CD4-positive, alpha-beta T cell treated with Interleukin-6 at 100 ng/mL for 8 hours (primary cell): ENCODE measurements at places on chromosomes 3 and 15.

- no peak for DNase-seq
Measured at GRCh38 chr3:119631516-119631915, 28.9 kb downstream of the POPDC2 start.

GRCh38 chr3:71206305-71207165 lies 377.0 kb downstream of the FOXP1 start:
- DNase-seq, result no peak

DNA sequence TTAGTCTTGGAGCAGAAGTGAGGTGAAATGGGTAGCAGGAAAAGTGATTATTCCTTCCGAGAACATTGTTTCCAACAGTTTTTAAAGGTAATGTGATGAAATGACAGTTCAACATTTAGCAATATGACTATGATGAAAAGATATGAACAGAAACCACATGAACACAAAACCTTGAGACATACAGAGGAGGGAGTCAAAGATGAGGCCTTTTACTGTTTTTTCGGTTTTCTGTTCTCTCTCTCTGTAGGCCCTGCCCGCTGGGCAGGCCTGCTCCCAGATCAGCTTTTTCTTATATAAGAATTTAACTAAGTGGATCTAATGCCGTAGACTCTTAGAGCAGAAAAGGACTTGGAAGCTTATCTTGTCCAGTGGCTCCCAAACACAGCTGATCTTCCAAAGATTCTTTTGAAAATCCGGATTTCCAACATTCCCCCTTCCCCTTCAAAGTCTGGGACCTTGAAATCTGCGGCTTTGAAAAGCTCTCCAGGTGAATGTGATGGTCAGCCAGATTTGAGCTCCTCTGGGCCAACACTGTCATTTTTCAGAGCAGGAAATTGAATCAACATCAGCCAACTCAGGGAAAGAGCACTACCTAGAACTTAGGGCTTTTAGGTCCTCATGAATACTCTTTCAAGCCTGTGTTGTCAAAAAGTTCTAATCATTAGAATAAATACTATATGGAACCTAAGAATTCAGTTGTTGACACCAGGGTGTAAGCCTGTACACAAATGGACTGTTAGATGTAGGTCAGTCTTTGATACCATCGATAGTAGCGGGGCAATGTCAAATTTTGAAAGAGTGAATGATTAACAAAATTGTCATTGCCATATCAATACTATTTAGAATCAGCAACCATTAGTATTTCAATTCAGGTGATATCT lies 372.7 kb downstream of the SHQ1 start:
- no peak for DNase-seq

DNA sequence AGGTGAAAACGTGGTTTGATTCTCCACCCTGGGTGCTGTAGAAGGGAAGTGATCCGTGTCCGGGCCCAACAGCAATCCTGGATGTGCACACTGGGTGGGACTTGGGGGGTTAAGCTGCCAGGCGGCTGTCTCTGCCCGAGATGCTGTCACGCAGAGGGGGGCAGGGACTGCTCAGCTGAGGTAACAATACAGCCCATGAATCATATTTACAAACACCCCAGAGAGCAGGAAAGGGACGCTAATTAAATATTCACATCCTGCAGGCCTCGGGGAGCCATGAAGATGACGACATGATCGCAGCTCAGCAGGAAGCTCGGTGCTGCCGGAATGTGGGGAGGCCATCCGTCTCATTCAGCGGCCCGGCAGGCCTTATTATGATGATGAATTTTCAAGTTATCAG lies 17.9 kb upstream of the CRABP1 start:
- DNase-seq, result no peak

DNA sequence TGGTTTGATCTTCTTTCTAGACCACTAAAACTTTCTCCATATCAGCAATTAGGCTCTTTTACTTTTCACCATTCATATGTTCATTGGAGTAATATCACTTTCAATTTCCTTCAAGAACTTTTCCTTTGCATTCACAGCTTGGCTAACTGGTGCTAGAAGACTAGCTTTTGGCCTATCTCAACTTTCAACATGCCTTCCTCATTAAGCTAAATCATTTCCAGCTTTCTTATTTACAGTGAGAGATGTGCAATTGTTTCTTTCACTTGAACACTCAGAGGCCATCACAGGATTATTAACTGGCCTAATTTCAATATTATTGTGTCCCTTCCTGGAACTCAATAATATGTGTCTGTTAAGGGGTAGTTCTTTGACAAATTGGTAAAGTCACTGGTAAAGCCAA lies 42.8 kb upstream of the PLOD2 start:
- DNase-seq, result no peak

GRCh38 chr15:27043770-27044169 lies 72.8 kb downstream of the GABRG3 start:
- DNase-seq, result no peak

DNA sequence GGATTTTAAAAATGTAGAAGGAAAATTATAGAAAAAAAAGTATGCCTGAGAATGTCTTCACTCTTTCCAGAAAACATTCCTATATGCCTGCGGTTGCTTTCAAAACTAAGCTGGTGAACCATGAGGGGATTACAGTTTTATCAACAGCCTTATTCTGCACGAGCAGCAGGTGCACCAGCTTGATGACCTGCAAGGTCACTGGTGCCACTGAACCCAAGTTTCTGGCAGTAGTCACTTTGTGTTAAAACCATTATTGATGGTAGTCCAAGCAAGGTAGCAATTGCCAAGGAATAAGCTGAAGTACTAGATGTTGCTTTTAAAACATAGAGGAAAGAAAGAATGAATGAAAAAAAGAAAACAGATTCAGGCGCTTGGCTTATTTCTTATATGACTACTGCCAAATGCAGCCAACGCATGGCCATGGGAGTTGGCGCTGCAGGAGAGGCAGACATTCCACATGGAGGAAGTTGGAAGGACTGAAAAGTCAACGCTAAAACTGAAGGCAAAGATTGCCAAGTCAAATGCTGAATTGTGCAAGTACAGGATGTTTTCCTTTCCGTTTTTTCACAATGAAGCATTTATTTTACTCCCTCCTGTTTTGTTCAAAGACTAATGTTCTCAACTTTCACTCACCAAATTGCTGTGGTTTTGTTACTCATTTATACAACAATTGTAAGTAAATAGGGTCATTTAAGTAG lies 601.4 kb downstream of the CADM2 start:
- DNase-seq, result no peak

GRCh38 chr15:39792025-39792843 lies 9.6 kb upstream of the FSIP1 start:
- DNase-seq, result no peak

- DNase-seq, result no peak
Measured at GRCh38 chr15:101458158-101458900, 31.2 kb downstream of the PCSK6 start.

DNA sequence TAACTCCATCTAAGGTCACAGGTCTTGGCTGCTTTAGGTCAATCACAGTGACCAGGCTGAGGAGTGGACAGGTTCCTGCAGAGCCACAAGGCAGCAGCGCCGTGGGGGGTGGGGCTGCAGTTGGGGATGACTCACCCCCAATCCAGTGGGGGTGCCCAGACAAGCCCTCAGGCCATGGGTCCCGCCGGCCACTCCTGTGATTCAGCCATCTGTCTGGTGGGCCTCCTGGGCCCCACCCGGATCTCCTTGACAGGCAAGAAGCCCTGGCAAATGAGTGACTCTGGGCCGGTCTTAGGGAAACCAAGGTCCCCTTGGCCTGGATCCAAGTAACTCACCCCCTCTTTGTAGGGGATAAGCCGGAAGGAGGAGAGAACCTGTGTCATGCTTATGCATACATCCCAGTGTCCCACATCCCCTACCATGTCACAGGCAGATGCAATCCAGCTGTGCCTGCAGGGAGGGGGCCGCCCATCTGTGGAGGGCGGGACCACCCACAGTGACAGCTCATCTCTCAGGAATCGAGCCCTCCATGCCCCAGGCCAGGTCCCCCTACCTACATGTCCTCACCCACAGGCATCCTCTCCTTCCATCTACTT lies 495 bp upstream of the COL7A1 start:
- no peak for DNase-seq

GRCh38 chr3:194270627-194271459 lies 80.3 kb downstream of the CPN2 start:
- no peak for DNase-seq

DNA sequence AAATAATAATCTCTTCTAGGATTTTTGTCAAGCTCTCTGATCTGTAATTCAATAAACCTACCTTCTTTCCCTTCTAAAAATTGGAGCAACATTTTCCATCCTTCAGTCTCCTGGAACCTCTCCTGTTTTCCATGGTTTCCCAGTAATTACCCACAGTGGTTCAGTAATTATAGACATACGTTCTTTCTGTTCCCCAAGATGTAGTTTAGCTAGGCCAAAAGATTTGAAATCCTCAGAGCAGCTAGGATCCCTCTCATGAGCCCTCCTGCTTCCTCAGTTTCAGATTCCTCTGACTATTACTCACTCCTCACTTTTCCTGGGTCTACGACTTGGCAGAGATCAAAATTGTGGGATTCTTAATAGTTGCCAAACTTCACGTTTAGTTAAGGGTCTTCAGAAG lies 76.9 kb upstream of the IGSF10 start:
- no peak for DNase-seq

DNA sequence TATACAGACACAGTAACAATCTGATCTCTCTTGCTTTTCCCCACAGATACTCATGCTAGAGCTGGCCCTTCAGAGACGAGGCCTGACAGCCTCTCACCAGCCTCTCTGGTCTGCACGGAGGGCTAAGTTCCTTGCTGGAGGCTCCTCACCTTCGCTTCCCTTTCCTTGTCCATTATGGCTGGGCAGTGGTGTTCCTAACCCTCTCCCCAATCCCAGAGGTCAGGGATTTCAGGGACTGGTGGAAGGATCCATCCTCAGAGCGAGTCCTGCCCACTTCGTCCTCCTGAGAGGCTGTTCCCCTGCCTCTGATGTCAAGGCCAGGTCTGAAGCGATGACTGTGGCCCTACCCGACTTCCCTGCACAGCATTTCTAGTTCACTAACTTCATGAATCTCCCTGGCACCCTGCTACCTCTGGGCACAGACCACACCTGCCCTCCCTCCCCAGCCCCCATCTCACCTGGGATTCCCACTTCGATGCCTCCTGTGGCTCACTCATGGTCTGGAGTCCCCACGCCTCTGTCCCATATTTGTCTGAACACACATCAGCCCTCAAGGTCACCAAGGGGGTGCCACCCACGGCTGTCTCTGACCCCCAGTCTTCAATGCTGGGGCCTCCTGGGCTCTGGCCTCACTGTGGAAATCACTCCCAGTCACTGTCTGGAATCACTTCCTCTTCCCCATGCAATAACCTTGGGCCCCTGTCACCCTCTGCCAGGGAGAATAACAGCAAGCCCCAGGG lies 124.9 kb upstream of the PRR20G start:
- no peak for DNase-seq

DNA sequence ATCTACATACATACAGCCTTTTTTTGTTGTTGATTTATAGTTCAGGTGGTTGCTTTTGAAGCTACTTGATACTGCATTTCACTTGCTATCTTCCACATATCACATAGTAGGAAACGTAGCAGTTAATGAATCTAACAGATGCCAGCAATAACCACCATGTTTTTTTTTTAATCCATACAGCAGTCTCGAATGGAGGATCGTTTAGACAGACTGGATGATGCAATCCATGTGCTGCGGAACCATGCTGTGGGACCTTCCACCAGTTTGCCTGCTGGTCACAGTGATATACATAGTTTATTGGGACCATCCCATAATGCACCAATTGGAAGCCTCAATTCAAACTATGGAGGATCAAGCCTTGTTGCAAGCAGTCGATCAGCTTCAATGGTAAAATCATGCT lies 123.2 kb upstream of the CGNL1 start:
- no peak for DNase-seq

DNA sequence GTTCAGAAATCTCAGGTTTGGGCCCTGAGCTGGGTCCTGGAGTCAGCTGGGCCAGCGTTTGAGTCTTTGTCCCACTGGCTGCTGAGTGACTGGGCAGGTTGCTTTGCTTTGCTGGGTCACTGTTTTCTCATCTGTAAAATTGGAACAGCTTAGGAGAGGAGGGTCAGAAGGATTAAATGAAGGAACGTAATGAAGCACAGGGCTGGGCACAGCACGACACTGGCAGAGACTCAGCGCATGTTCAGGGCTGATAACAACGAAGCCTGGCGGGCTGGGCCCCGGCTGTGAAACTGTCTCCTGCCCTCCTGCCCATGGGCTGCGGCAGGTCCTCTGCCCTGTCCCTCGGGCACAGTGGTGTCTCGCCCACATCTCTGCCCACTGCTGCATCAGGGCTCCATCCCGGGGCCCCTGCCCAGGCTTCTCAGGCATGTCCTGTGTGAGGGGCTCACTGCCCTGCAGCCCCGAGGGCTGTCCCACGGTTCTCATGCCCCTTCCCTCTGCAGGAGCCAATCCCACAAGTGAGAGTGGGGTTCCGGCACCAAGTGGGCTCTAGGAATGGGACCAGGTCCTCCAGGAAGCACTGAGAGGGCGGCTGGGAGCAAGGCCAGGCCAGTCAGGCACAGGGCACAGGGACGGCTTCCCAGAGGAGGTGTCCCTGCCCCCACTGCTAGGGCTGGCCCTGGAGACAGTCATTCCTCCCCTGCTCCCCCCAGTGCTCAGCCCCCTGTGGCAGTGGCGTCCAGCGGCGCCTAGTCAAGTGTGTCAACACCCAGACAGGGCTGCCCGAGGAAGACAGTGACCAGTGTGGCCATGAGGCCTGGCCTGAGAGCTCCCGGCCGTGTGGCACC lies 88.0 kb downstream of the TBC1D2B start:
- no peak for DNase-seq

DNA sequence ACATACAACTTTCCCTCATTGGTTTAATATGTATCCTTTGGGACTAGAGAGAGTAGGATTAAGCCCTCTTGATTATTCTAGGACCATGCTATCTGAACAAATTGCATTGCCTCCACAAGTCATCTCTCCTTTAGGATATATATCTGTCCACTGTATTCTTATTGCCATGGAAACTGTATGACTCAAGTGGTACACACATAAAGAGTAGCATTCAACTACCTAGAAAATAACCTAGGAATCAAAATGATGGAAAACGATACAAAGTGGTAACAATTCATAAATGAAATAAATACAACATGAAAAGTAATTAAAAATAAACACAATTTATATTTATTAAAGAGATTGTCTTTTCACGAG lies 212.1 kb upstream of the P2RY1 start:
- no peak for DNase-seq

DNA sequence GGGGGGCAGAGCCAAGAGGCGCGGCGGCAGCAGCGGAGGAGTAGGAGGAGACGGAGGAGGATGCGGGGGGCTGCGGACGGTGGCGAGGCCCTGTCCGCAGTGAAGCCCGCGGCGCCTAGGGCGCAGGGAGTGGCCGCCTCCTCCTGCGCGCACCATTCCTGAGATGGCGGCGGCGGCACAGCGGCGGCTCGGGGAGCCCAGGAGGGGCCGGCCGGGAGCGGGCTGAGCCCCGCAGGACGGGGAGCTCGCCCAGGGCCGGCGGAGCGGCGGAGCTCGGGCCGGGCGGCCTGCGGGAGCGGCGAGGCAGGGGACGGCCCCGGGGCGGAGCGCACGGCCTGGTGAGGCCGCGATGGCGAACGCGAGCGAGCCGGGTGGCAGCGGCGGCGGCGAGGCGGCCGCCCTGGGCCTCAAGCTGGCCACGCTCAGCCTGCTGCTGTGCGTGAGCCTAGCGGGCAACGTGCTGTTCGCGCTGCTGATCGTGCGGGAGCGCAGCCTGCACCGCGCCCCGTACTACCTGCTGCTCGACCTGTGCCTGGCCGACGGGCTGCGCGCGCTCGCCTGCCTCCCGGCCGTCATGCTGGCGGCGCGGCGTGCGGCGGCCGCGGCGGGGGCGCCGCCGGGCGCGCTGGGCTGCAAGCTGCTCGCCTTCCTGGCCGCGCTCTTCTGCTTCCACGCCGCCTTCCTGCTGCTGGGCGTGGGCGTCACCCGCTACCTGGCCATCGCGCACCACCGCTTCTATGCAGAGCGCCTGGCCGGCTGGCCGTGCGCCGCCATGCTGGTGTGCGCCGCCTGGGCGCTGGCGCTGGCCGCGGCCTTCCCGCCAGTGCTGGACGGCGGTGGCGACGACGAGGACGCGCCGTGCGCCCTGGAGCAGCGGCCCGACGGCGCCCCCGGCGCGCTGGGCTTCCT lies at the start of gene GPR27:
GPR27 (plus strand) TSS at position 155 of the 909 bp plus-strand sequence; CDS start at position 350, 195 bp downstream.
- no peak for DNase-seq
